ENCODE measurements at places on chromosomes 5 and 9.

DNA sequence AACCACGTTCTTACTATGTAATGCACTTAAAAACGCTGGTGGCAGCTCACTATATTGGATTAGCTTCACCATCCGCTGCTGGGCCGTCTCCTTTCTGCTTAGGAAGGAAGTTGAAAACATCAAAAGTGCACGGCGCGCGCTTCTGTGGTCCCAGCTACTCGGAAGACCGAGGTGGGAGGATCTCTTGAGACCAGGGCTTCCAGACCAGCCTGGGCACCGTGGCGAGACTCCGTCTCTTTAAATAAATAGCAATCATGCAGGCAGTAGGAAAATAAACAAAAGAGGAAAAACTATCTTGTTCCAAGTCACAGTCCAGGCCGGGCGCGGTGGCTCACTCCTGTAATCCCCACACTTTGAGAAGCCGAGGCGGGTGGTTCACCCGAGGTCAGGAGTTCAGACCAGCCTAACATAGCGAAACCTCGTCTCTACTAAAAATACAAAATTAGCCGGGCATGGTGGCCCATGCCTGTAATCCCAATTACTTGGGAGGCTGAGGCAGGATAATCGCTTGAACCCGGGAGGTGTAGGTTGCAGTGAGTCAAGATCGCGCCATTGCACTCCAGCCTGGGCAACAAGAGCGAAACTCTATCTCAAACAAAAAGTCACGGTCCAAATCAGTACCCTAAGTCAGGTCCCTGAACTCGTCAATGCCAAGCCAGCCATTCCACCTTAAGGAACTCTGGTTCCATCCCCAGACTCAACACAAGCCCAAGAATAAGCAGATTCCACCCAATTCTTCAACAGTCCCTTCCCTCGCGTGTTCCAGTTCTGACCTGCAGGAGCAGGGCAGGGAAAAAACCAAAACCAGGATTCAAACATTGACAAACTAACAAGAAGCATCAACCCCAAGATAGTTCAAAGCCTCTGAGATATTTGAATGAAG lies 1.0 kb upstream of the GOLGA1 start:
- DNase-seq, result peak; percentile 69

DNA sequence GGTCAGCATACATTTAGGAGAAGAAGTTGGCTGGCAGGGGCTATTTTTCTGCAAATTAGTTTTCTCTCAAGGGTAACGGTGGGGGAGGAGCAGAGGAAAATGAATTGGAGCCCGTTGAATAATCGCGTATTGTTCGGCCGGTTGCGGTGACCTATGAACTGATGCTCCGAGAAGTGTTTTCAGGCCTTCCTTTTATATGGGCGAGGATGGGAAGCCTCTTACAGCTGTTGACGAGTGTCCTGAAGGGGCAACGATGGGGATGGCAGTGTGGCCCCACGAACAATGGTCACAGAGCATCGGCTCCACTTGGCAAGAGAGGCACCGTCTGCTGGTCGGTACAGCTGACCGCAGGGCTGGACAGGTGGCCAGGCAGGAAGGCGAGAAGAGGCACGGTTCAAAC lies 400.7 kb downstream of the ZSWIM6 start:
- DNase-seq, result no peak

GRCh38 chr9:97570899-97571298 lies 62.3 kb downstream of the TSTD2 start:
- DNase-seq, result no peak

DNA sequence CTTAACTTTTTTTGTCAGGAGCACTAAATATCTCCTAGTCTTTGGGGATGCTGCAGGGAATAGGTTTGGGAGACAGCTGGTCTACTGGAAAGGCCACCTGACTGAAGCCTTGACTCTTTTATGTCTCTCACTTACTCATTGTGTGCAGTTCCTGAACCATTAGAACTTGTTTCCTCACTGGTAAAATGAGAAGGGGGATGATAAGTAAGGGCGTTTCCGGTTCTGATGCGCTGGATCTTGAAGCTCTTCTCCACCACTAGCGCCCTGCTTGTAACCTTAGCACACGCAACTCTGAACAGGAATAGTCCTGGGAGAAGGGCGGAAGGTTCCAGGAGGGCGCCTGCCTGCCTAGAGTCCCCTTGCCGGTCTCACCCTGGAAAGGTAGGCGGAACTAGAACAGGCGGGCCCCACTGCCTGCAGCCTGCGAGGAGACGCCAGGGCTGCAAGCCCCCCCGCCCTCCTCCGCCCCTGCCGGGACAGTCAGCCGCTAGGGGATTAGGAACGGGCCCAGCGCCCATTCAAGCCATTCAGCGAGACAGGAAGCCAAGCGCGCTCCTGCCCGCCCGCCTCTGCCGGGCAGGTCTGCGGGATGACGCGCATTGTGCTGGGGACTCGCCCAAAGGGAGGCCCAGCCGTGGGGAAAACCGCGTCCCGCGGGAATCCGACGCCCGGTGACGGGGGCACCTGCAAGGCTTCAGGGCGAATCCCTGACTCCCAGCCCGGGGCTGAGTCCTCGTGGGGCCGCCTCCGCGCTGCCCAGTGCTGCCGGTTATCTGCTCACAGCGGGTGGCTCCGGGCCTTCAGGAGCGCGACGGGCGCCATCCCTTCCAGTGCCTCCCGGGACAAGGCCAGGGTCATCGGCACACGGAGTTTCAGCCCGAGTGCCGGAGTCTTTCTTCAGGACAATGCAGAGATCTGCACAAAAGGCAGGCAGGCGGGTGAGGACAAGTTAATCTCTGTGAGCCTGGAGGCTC lies 44.0 kb upstream of the XPA start:
- DNase-seq, result peak; percentile 6

GRCh38 chr5:141639357-141640050 lies 2.7 kb downstream of the RELL2 start:
- no peak for DNase-seq

- DNase-seq, result no peak
Observed at GRCh38 chr5:60633341-60633740, 66.6 kb downstream of the DEPDC1B start.

DNA sequence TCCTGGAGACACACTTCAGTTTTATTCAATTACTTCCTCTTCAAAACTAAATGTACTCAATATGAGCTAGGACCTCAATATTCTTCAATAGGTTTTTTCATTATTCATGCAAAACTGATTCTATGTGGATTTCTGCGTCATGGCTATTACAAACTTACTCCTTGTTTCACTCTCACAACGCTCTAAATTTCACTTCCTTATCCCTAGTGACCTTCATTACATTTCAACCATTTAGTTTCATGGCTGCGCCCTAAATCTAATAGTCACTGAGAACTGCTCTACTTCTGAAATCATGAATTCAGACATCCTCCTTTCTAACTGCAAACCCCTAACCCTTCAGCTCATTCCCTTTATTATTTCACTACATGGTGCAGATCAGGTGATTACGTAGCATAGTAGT lies 93.9 kb downstream of the SLC25A46 start:
- DNase-seq, result no peak

DNA sequence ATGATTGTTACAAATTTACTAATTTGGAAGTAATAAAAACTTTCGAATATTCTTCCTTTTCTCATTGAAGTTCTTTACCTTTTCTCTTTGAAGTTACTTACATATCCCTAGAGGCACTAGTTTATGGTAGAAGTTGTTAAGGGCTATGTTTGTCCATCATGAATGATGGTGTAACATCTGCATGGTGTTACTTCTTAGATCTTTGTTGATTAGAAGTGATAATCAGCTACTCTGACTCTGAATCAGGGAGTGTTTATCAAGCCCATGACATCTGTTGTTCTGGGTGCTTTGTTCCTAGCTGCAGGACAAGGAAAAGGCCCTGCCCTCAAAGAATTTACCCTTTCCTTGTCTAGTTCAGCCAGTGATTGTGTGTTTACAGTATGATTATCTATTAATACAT lies 32.9 kb downstream of the MAP3K1 start:
- DNase-seq, result no peak

- no peak for DNase-seq
Observed at GRCh38 chr5:158478139-158478538, 619.2 kb upstream of the CLINT1 start.

- no peak for DNase-seq
Observed at GRCh38 chr5:180401229-180401907, 48.2 kb upstream of the GFPT2 start.

GRCh38 chr5:62029303-62029702 lies 276.7 kb upstream of the KIF2A start:
- no peak for DNase-seq

- DNase-seq, result no peak
Observed at GRCh38 chr5:134490255-134490924, 35.1 kb upstream of the JADE2 start.

Data from central memory CD4-positive, alpha-beta T cell (primary cell).